Fibroblast of skin of scalp (primary cell): ENCODE measurements at places on chromosomes 1 and 21.
A peak's percentile ranks its signal among the peaks of the same experiment; 100 is the strongest.

- no peak for DNase-seq
Measured at GRCh38 chr1:117009132-117009531, 7.6 kb downstream of the CD101 start.

DNA sequence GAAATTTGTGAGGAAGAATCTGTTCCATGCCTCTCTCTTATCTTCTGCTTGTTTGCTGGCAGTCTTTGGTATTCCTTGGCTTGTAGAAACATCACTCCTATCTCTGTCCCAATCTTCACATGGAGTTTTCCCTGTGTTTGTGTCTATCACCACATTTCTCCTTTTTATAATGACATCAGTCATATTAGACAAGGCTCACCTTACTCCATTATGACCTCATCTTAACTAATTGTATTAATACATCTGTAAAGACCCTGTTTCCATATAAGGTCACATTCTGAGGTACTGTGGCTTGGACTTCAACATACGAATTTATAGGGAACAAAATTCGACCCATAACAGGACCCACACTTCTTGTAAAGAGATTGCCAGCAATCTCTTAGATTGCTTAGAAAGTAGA lies 72.3 kb upstream of the POGK start:
- no peak for DNase-seq

- no peak for DNase-seq
Measured at GRCh38 chr1:205062319-205062718, 19.3 kb downstream of the CNTN2 start.

DNA sequence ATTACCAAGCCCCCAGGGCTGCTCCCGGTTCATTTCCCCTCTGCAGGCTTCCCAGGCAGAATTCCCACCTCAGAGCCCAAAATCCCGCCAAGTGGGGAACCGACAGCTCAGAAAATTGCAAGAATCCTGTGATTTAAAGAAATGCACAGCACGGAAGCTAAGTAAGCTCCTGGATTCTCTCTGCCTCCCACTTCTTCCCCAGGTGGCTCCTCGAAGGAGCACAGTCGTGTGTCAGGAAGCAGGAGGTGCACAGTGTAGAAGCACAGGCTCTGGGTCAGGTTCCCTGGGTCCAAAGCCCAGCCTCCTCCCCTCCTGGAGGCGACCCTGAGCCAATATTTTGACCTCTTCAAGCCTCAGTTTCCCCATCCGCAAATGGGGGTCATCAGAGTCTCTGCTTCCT lies 74.7 kb downstream of the FBXO2 start:
- no peak for DNase-seq

DNA sequence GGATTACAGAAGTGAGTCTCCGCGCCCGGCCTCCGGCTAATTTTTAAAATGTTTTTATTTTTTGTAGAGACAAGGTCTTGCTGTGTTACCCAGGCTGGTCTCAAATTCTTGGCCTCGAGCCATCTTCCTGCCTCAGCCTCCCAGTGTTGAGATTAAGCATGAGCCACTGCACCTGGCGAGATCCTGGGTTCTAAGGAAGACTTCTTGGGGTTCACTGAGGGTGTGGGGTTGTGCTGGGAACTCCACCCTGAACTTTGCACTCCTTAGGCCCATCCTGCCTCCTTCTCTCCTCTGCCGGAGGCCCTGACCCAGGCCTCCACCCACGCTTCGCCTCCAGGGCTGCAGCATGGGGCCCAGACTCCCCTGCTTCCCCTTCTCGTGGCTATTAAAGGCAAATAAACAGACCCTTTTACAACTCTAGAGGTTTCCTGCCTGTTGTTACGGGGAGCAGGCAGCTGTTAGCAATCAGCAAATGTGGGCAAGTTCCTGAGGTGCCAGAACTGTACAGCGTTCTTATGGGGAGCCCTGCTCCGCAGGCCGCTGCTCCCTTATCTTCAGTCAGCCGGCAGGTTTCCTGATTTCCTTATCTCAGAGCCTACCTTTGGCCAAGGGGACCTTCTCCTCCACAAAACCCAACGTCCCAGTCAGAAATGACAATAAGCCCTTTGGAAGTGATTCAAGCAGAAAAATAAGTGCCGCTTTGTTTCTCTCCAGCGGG lies 41.0 kb upstream of the LIN9 start:
- DNase-seq: no peak

DNA sequence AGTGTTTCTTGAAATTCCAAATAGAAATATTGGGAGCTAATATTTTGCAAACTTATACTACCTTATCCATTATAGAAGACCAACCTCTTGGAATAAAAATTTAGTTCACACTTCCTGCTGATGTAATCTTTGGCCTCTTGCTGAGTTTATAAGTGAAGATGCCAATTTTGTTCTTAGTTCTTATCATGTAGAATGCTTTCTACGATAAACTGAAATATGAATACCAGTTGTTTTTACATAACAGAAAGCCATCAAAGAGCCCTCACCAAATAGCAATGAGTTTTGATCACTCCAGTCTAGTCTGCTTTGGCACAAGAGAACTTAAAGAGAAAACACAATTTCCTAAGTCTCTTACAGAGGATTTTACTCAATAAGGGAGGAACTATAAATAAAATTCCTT lies 89.5 kb downstream of the DENND1B start:
- DNase-seq: peak; percentile 12

DNA sequence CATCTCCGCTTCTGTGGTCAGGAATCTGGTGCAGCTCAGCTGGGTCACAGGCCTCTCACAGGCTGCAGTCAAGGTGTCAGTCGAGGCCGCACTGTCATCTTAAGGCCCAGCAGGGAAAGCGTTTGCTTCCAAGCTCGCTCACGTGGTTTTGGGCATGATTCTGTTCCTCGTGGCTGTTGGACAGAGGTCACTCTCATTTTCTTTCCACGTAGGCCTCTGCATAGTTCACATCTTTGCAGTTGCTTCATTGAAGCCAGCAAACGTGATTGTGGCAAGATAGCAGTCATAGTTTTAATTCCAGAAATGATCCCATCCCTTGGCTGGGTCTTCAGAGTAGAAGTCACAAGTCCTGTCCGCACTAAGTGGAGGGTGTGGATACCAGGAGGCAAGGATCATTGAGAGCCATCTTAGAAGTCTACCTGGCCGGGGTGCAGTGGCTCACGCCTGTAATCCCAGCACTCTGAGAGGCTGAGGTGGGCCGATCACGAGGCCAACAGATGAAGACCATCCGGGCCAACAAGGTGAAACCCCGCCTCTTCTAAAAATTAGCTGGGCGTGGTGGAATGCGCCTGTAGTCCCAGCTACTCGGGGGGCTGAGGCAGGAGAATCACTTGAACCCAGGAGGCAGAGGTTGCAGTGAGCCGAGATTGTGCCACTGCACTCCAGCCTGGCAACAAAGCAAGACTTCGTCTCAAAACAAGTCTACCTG lies 24.5 kb downstream of the NECAP2 start:
- DNase-seq: peak; percentile 8

GRCh38 chr1:95686217-95686616 lies 452.2 kb downstream of the RWDD3 start:
- DNase-seq: no peak

DNA sequence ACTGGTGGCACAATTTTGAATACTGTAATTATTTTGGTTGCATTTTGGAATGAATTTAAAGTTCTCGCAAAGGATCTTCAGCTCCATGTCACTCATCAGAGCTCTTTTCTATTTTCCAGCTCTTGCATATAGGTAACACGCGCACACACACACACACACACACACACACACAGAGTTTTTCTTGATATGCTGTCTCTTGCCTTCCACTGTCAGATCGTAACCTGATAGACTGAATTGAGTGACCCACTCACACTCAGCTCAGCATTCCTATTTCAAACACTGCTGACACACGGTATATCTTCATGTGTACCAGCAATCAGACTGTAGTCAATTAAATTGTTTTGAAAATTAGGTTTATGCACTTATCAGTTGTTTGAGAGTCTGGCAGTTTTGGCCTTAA lies 214.1 kb downstream of the PBX1 start:
- no peak for DNase-seq

DNA sequence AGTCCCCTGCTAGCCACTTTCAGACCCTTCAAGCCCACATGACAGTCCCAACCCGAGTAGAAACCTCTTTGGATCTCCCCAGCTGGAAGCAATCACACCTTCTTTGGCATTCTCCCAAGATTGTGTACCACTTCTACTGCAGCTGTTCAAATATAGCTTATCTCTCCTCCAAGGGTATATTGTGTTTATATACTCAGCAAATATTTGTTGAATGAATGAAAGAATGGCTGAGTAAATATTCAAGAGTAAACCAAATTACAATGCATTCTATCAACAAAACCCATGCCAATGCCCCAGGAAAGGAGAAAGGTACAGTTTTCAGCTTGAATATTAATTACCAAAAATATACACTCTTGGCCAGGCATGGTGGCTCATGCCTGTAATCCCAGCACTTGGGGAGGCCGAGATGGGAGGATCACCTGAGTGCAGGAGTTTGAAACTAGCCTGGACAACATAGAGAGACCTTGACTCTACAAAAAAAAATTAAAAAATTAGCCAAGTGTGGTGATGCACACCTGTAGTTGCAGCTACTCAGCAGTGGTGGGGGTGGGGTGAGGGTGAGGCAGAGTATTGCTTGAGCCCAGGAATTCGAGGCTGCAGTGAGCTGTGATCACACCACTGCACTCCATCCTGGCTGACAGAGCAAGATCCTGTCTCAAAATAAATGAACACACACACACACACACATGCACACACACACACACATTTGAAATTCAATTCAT lies 68.5 kb downstream of the NIBAN1 start:
- no peak for DNase-seq

GRCh38 chr21:39071623-39072214 lies 111.5 kb downstream of the PSMG1 start:
- DNase-seq: peak; percentile 91

DNA sequence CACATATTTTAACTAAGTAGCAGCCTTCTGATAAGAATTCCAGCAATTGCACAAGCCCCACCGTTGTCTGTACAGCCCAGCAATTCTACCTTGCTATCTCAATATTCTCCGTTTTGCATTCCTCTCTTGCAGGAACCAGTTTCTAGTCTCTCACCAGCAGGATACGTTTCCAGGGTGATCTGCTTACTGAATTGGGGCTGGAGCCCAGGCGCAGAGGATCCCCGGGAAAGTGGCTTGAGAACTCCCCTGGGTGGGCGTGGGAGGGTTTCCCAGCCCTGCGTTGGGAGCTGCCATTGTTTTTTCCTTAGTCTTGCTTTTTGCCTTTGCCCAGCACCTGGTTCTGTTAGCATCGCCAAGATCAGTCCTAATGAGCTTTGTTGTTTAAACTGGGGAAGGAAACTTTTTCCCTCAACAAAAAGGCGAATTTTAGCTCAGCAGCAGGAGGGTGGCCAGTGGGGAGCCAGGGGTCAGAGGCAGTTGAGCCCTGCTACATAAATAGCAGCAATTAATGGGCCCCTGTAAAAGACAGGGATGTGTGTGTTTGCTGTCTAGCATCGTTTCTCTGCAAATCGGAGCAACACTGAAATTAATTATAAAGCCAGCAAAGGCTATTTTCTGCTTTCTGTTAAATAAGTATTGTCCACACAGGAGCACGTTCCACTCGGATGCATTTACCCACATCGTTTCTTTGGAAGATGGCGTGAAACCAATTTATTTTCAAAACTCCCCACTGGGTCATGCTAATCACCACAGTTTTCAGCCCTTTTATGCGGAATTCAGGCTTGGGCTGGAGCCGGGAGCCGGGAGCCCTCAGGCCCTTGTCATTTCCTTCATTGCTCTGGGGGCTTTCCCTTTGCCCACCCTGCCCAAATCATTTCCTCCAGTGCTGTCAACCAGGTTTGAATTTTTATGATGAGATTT lies 36.6 kb downstream of the HUNK start:
- DNase-seq: no peak

DNA sequence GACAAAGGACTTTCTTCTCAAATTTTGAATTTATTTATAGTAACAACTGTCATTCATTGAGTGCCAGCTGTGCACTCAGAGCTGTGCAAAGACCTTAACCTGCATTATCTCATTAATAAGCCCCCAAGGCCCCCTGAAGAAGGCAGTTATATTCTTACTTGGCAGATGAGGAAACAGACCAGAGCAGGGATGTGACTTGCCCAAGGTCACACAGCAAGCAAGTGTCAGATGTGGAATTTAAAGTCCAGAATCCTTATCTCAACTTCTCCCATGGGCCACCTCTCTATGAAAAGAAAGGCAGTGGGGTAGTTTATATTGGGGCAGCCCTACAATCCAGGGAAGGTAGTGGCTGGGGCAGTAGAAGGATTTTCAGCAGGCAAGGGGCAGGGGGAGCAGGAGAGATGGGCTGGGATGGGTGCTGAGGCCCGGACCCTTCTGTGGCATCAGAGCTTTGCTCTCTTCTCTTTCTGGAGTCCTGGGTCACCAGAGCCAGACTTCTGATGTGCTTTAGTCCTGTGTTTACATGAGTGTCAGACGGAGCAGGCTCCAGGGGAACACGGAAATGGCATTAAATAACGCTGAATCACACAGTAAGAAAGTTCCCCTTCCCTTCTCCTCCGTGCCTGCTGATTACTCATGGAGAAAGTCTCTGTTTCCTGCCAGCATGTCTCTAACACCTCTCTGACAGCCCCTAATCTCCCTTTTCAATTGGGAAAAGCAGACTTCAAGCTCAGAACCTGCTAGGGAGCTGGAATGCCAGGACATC lies 39.5 kb downstream of the EPHB2 start:
- peak; percentile 91 for DNase-seq

DNA sequence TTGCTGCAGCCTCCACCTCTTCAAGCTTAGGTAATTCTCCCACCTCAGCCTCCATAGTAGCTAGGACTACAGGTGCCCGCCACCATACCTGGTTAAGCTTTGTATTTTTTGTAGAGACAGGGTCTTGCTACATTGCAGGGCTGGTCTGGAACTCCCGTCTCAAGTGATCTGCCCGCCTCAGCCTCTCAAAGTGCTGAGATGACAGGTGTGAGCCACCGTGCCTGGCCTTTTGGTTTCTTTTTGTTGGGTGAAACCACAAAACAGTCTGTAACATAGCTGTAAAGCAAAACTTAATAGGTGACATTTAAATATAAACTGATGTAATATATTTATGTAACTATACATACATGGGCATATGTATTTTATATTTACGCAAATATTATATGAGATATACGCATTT lies 3.1 kb upstream of the DNAJC11 start:
- no peak for DNase-seq

DNA sequence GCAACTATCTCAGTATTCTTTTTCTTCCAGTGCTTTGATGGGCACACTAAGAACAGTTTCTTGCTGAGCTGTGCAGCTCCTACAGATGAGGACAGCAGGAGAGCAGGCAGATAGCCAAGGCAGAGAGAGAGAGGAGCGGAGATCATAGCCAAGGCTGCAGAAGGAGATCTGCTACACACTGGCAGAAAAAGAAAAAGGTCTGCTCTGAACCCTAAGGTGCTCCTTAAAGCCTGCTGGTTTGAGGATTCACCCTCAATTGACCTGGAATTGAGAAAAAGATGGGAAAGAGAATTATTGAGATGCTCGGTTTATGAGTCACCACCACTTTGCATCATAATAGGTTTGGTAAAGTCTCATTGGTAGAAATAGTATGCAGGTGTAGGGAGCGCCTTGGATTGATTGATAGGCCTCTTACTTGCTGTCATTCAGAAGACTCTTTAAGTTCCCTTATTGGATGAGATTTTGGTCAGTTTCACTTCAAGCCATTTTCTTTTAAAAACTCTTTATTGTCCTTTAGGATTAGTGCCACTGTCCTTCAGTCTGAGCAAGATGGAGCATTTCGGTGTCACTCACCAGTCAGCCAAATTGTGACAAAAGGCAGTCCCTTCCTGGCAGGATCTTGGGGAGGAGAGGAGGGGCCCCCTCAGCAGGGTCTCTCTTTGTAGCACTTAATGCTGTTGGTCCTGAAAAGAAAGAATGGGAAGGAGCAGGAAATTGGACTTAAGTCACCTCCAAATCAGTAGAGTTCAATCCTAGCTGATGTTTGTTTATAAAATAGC lies 685.0 kb downstream of the ADGRL2 start:
- peak; percentile 44 for DNase-seq
